ENCODE measurements at places on chromosomes 13 and 19. TPM values are rescaled to one million over a fixed set of nuclear protein-coding genes. Genes with fewer than 3 reads are reported as not detected.

The ZNF625 gene
- total RNA-seq = 0.60 TPM

The SPACA4 gene
- not detected for total RNA-seq

The UGGT2 gene
- 148 TPM for total RNA-seq

The FXYD7 gene
- not detected for total RNA-seq

- no peaks in the 10 kb centered on the region for H3K36me3 ChIP-seq
- no peaks in the 10 kb centered on the region for H3K27me3 ChIP-seq
- no peak for DNase-seq
- peaks cover 61% of the 10 kb centered on the region for H3K4me1 ChIP-seq
- H3K27ac ChIP-seq = peak overlapping the region; percentile 58
Observed at GRCh38 chr13:97258801-97259200, 36.7 kb downstream of the MBNL2 start.

DNA sequence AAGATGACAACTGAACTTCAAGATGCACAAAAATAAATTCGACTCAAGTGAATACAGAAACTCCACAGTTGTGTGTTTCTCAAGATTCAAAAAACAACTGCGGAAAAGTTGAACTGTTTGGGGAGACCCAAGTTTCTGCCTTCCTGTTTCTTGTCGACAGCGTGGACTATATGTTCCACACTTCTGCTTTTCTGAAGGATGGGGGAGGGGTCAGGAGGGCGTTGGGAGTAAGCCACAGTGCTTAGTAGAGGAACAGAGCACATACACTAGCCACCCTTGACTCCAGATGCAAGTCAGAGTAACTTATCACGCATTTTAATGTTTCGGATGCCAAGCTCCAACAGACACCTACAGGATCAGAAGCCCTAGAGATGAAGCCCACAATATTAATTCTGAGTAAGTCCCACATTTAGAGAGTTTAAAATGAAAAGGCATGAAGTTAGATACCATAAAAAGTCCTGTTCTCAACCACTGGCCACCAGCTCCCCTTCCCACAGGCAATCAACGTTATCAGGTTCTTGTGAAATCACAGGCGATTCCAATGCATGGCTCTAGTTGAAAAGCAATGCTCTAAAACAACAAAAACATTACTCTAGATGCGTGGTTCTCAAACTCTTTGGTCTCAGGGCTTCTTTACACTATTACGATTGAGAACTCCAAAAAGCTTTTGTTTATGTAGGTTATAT lies 4.2 kb downstream of the TUBGCP3 start:
- H3K36me3 ChIP-seq = no peaks in the 10 kb centered on the region
- H3K27me3 ChIP-seq = no peaks in the 10 kb centered on the region
- DNase-seq = peak; percentile 40
- peaks cover 25% of the 10 kb centered on the region for H3K4me1 ChIP-seq
